ENCODE measurements at places on chromosomes 6 and 20.

DNA sequence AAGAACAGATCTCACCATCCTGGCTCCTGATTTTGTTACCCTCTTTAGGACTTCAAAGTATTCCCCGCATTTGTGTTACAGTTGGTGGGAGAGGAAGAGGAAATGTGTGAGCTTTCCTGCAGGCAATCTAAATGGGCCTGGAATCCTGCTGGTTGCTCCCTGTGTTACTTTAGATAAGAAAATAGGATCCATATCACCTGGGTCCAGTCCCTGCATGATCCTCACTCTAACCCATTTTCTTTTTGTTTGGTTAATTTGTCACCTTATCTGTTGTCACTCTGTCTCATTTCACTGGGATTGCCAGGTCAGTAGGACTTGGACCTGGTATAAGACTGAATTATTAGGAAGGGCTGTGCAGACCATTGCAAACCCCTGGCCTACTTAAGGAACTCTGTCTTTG lies 175.9 kb upstream of the GJE1 start:
- DNase-seq = no peak

- DNase-seq = no peak
Measured at GRCh38 chr6:44439270-44440045, 52.0 kb downstream of the CDC5L start.

DNA sequence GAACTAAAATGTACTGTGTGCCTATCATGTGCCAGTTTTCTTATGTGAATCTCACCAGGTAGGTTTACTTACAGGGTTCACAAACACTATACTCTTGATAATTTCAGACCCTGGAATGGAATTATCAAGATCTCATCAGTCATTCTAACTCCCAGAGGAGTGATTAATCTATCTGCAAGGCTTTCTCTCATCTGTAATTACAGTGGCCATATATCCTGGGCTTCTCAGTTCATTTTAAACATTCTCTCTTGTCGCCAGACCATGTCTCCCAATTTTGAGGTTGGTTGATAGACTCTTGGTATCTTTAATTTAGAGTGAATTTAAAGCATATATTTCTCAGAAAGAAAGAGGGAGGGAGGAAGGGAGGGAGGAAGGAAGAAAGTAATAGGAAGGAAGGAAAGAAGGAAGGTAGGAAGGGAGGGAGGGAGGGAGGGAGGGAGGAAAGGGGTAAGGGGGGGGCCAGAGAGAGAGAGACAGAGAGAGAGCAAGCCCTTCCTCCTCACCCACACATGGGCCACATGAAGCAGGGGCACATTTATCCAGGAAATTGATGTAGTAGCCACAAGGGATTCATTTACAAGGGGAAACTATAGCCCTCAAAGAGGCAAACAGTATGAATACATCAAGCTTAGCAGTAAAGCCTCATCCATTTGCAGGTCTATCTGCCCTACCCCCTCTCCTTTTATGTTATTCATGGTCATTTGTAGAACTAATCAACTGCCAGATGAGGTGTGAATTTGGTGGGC lies 25.8 kb upstream of the NRSN1 start:
- no peak for DNase-seq

DNA sequence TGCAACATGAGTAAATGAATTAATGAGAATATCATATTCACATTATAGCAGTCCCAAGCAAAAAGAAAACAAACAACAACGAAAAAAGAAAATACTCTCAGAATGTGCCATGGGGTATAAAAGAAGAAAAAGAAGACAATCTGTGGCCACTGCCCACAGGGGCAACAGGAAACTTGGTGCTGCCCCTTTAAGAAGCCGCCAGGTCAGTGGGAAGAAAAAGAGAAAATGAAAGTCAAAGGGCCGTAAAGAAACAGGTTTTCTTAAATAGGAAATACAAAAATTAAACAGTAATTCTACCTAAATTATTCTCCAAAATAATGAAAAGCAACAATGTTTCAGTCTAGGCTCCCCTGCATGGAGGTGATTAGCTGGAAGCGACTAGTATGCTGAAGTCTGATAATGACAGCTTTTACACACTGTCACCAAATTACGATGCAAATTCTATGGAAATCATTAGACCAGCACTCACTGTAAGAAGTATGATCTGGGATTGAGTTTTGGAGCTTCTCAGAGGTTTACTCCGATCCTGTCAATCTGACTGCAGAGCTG lies 23.6 kb downstream of the GMDS start:
- DNase-seq = no peak

GRCh38 chr6:105485456-105485855 lies 82.6 kb upstream of the PREP start:
- no peak for DNase-seq

- DNase-seq = no peak
Measured at GRCh38 chr6:28980137-28980851, 24.8 kb downstream of the ZNF311 start.

GRCh38 chr6:158839796-158840195 lies 20.6 kb upstream of the EZR start:
- DNase-seq = no peak

GRCh38 chr6:32799168-32799567 lies 17.6 kb downstream of the HLA-DOB start:
- no peak for DNase-seq

DNA sequence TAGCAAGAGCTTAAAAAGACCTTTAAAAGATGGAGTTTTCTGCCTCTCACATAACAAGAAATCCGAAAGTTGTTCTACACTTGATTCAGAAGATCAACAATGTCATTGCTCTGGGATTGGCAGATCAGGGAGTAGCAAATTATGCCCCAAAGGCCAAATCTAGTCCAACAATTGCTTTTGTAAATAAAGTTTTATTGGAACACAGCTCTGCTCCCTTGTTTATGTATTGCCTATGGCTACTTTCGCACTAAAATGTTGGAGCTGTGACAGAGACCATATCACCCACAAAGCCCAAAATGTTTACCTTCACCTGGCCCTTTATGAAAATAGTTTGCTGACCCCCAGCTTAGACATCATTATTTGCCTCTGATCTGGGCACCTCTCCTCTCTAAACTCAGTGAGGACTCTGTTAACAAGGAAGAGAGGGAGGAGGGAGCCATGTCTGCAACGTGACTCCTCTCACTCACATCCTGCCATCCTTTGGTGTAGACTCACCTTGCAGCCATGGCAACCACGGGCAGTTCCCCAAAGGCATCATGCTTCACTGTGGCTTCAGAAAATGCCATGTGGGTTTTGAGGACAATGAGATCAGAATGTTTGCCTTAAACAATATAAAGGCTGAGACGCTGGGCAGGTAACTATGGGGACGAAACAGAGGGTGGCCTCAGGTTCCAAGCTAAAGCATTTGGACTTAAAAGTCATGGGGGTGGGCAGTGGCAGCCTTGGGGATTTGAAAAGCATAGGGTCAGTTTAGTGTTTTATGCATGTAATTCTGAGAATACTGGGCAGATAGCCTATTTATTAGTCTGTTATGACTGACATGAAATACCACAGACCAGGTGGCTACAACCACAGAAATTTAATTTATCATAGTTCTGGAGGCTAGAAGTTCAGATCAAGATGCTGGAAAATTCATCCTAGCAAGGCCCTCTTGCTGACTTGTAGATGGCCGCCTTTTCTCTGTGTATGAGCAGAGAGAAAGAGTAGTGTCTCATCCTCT lies 149.7 kb upstream of the TNFAIP3 start:
- DNase-seq = peak; percentile 68

- DNase-seq = no peak
Measured at GRCh38 chr20:23381876-23382275, 19.9 kb downstream of the GZF1 start.

Data from activated gamma-delta T cell treated with anti-CD3 and anti-CD28 coated beads, Interleukin-2, amount 50 U/mL, for 16 hours (primary cell).